ENCODE measurements at places on chromosomes 2 and 18.
A peak's percentile ranks its signal among the peaks of the same experiment; 100 is the strongest.

DNA sequence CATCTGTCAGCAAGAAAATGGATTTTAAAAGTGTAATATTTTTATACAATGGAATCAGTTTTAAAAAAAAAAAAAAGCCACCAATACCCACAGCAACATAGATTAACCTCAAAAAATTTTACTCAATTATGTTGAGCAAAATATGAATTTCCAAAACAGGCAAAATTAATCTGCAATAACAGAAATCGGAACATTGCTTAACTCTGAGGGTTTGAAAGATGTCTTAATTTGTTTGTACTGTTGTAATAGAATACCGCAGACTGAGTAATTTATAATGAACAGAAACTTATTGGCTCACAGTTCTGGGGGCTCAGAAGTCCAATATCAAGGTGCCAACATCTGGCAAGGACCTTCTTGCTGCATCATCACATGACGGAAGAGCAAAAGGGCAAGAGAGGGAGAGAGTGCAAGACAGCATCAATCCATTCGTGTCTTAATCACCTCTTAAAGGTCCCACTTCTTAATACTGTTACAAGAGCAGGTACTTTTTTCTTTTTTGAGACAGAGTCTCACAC lies 31.8 kb upstream of the TNFAIP6 start:
- H3K27me3 ChIP-seq = no peaks in the 10 kb centered on the region
- no peak for DNase-seq
- no peak overlapping the region for H3K4me3 ChIP-seq
- no peaks in the 10 kb centered on the region for H3K4me1 ChIP-seq
- no peak overlapping the region for H3K27ac ChIP-seq

DNA sequence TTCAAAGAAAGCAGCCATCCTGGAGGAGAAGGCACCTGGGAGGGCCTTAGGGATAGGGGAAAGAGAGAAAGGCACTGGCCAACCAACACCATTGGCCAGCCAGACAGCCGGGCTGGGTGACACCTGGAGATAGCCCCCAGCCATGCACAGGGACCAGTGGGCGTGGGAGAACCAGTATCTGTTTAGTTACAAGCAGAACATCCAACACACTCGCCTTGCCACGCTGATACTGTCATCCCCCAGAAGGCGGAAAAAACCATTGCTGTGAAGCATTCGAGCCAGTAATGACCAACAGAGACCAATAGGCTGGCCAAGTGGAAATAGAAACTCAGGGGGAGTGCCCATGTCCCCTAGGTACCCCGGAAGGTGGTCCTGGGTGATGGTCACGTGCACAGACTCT lies 15.5 kb downstream of the ASPRV1 start:
- H3K4me1 ChIP-seq = peaks cover 8% of the 10 kb centered on the region
- H3K27ac ChIP-seq = no peak overlapping the region
- no peak overlapping the region for H3K4me3 ChIP-seq
- DNase-seq = no peak
- peaks cover 7% of the 10 kb centered on the region for H3K36me3 ChIP-seq
- H3K27me3 ChIP-seq = no peaks in the 10 kb centered on the region

DNA sequence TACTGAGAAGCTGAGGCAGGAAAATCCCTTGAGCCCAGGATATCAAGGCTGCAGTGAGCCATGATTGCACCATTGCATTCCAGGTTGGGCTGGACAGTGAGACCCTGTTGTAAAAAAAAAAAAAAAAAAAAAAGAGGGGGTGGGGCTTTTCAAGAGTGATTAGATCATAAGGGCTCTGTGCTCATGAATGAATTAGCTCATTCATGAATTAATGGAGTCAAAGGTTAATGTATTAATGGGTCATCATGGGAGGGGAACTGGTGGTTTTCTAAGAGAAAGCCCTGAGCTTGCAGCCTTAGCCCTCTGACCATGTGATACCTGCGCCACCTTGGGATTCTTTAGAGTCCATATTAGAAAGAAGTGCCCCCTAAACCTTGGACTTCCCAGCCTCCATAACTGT lies 4.5 kb downstream of the SLC19A3 start:
- no peak overlapping the region for H3K27ac ChIP-seq
- no peak overlapping the region for H3K4me3 ChIP-seq
- peaks cover 2% of the 10 kb centered on the region for H3K27me3 ChIP-seq
- H3K4me1 ChIP-seq = no peaks in the 10 kb centered on the region
- no peaks in the 10 kb centered on the region for H3K36me3 ChIP-seq

GRCh38 chr2:160752475-160753330 lies 259.1 kb upstream of the RBMS1 start:
- no peaks in the 10 kb centered on the region for H3K27me3 ChIP-seq
- no peak overlapping the region for H3K27ac ChIP-seq
- no peak overlapping the region for H3K4me3 ChIP-seq
- H3K4me1 ChIP-seq = peaks cover 7% of the 10 kb centered on the region

DNA sequence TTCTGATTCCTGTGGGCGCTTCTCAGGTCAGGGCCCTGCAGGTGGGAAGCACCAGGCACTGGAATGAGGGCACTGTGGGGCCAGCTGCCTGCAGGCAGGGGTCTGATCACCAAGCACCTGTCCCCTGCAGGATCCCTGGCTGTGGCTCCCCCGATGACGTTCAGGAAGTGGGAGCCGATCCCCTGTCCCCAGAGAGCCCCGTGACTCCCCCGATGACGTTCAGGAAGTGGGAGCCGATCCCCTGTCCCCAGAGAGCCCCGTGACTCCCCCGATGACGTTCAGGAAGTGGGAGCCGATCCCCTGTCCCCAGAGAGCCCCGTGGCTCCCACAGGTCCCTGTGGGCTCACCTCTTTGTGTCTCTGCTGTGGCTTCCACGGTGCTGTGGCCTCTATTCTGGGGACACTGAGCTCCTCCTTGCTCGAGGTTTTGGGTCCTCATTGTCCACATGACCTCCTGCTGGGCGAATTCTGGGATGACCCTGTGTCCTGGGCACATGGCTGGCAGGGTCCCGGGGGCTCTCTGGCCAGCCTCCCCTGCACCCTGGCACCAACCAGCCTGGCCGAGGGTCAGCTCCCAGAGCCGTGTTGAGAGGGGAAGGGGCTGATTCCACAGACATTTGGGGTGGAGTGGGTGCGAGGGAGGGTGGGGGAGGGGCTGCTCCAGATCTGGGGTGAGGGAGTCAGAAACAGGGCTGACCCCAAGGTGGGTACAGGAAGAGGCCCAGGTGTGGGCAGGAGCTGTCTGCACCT lies 4.8 kb downstream of the NEU4 start:
- peaks cover 18% of the 10 kb centered on the region for H3K27me3 ChIP-seq
- no peak for DNase-seq
- H3K4me3 ChIP-seq = no peak overlapping the region
- H3K27ac ChIP-seq = no peak overlapping the region
- H3K4me1 ChIP-seq = no peaks in the 10 kb centered on the region

GRCh38 chr2:118460425-118460824 lies 372.2 kb downstream of the INSIG2 start:
- no peaks in the 10 kb centered on the region for H3K27me3 ChIP-seq
- no peak overlapping the region for H3K4me3 ChIP-seq
- H3K4me1 ChIP-seq = no peaks in the 10 kb centered on the region
- no peaks in the 10 kb centered on the region for H3K36me3 ChIP-seq
- H3K27ac ChIP-seq = no peak overlapping the region
- DNase-seq = no peak

DNA sequence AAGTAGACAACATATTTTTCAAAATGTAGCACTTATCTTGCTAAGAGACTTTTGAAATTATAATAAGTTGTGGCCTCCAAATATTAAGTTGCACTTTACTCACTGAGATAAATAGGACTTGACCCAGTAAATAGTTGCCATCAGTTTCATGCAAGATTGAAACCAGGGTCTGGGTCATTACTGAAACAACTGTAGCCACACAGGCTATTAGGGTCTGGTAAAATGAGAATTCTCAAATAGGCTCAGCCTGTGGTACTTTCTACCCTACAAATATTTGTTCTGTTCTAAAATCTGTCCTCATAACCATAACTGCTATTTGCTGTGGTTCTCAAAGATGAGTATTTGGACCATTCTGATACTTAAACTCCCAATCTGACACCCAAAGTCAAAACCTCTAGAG lies 115.4 kb upstream of the STK17B start:
- no peak overlapping the region for H3K27ac ChIP-seq
- H3K36me3 ChIP-seq = no peaks in the 10 kb centered on the region
- H3K27me3 ChIP-seq = no peaks in the 10 kb centered on the region
- no peak overlapping the region for H3K4me3 ChIP-seq
- peaks cover 4% of the 10 kb centered on the region for H3K4me1 ChIP-seq
- DNase-seq = no peak

GRCh38 chr2:151937966-151938365 lies 109.7 kb upstream of the ARL5A start:
- H3K4me3 ChIP-seq = no peak overlapping the region
- H3K27me3 ChIP-seq = no peaks in the 10 kb centered on the region

- DNase-seq = no peak
- no peaks in the 10 kb centered on the region for H3K36me3 ChIP-seq
- H3K27me3 ChIP-seq = peaks cover 14% of the 10 kb centered on the region
- H3K27ac ChIP-seq = no peak overlapping the region
These were observed 182.4 kb downstream of the CELF4 start for GRCh38 chr18:37383036-37383785.

- no peaks in the 10 kb centered on the region for H3K27me3 ChIP-seq
- H3K4me1 ChIP-seq = no peaks in the 10 kb centered on the region
- no peak overlapping the region for H3K4me3 ChIP-seq
- no peaks in the 10 kb centered on the region for H3K36me3 ChIP-seq
- no peak overlapping the region for H3K27ac ChIP-seq
These were observed 101.2 kb downstream of the ZNF407 start for GRCh38 chr18:74698881-74699280.

GRCh38 chr2:73089270-73090030 lies 17.9 kb upstream of the SFXN5 start:
- H3K4me1 ChIP-seq = peaks cover 44% of the 10 kb centered on the region
- peaks cover 30% of the 10 kb centered on the region for H3K36me3 ChIP-seq
- no peaks in the 10 kb centered on the region for H3K27me3 ChIP-seq
- peak; percentile 100 for DNase-seq
- peak overlapping the region; percentile 88 for H3K27ac ChIP-seq

DNA sequence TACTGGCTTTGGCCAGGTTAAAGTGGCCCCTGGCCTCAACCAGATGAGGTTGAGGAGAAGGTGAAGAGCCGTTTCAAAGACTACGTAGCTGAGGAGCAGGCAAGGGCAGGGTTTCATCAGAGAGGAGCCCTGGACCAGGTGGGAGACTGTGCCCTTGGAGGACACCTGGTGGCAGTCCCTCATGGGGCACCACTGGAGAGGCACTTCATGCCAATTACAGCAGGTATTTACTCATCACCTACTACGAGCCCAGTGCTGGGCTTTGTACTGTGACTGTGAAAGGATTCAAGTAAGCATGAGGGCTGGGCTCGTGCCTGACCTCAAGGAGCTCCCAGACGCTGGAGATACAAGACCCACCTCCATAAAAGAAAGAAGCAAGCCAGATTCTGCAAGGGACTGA lies 37.6 kb downstream of the SMAD7 start:
- peaks cover 5% of the 10 kb centered on the region for H3K4me1 ChIP-seq
- no peaks in the 10 kb centered on the region for H3K36me3 ChIP-seq
- no peaks in the 10 kb centered on the region for H3K27me3 ChIP-seq

DNA sequence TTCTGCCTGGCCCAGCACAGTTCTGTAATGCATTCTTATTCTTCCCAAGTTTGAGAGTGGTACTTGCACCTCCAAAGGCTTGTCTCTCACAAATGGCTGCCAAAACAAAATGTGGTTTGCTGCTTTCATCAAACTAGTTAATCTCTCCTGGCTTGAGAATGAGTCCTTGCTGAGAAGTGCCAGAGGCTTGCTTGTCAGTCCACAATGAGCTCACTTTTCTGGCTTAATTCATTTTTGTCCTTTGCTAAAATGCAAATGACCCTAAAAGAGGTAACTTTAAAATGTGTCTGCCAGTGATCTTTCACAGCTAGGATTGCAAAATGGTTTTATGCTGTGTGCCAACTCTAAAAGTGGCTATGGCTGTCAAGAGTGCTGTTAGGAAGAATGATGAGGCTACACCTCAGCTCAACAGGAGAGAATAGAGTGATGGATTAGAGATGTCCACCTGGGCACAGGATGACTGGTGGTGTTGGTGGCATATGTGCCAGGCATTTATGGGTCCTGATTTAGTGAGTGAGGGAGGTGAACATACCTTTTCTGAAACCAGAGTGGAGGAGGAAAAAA lies 291.2 kb upstream of the HNMT start:
- no peaks in the 10 kb centered on the region for H3K27me3 ChIP-seq
- no peak overlapping the region for H3K27ac ChIP-seq
- no peak overlapping the region for H3K4me3 ChIP-seq

GRCh38 chr2:147538821-147539220 lies 306.0 kb upstream of the ACVR2A start:
- H3K36me3 ChIP-seq = no peaks in the 10 kb centered on the region
- no peak overlapping the region for H3K4me3 ChIP-seq
- DNase-seq = no peak
- no peaks in the 10 kb centered on the region for H3K27me3 ChIP-seq

DNA sequence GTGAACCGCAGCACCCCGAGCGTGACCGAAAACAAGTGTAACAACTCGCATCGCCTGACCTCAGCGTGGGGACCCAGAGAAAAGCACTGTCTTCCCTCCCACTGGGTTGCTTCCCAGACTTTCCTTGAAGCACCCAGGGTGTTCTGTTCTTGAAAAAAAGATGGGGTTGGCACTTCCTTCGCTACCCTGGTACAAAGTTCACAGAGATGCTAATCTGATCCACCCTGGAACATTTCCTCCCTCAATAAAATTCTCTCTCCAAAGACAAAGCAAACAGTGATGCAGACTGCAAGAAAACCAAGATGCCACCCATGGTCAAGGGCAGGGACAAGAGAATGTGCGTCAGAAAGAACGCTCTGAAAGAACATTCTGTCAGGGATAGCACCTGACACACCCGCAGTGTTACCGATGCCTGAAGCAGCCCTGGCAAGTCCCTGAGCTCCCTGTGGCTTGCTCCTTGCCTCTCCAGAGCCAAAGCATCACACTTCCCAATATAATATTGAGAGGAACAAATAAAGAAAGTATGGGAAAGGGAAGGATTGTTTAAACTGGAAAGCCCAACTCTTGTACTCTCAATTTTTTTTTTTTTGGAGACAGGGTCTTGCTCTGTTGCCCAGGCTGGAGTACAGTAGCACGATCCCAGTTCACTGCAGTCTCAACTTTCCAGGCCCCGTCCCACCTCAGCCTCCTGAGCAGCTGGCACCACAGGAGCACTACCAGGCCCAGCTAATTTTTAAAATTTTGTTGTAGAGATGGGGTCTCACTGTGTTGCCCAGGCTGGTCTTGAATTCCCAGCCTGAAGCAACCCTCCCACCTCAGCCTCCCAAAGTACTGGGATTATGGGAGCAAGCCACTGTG lies 70.7 kb downstream of the TBC1D8 start:
- no peak overlapping the region for H3K4me3 ChIP-seq
- no peaks in the 10 kb centered on the region for H3K36me3 ChIP-seq
- no peak overlapping the region for H3K27ac ChIP-seq
- H3K4me1 ChIP-seq = no peaks in the 10 kb centered on the region

GRCh38 chr2:1497122-1497611 lies 83.9 kb downstream of the TPO start:
- H3K27ac ChIP-seq = no peak overlapping the region
- H3K4me3 ChIP-seq = no peak overlapping the region
- DNase-seq = no peak

Measured in IMR-90 (cell line).